Stimulated activated CD8-positive, alpha-beta memory T cell treated with anti-CD3 and anti-CD28 coated beads, Interleukin-4, amount 100 ng/mL, for 24 hours (primary cell): ENCODE measurements at places on chromosomes 16 and 17.

- DNase-seq: no peak
Measured at GRCh38 chr17:1658100-1658499, 8.4 kb upstream of the RILP start.

DNA sequence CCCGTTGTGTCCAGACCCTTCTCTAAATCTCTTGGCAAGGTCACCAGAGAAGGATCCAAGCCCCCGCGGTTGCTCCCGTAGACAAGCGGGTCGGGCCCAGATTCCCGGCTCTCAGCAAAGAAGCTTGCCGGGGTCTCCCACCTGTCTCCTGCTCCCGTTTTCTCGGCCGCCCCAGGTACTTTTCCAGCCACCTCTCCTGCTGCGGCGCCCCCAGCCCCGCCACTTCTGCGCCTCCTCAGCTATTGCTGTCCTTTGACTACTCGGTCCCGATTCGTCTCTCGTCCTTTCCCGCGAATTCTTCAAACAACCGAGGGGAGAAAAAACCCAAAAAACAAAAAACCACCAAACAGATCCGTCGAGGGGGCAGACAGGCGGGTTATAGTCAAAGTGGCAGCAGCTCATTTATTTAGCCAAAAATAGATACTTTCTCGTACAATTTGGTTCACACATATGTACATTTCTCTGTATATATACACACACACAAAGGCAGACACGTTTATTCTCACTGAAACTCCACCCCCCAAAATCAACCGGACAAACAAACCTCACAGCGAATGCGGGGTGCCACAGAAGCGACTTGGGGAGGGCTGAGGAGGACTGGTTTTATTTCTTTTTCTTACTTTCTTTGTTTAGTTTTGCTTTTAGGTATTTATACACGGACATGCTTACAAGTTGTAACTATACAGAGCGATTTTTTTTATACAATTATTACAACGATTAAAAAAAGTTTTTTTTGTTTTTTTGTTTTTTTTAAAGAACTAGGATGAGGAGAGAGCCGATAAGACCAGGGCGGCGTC lies 3.5 kb downstream of the IRX3 start:
- no peak for DNase-seq

GRCh38 chr16:9351440-9351839 lies 260.0 kb downstream of the HAPSTR1 start:
- DNase-seq: no peak

GRCh38 chr17:29667969-29668368 lies 45.3 kb upstream of the CORO6 start:
- DNase-seq: no peak

DNA sequence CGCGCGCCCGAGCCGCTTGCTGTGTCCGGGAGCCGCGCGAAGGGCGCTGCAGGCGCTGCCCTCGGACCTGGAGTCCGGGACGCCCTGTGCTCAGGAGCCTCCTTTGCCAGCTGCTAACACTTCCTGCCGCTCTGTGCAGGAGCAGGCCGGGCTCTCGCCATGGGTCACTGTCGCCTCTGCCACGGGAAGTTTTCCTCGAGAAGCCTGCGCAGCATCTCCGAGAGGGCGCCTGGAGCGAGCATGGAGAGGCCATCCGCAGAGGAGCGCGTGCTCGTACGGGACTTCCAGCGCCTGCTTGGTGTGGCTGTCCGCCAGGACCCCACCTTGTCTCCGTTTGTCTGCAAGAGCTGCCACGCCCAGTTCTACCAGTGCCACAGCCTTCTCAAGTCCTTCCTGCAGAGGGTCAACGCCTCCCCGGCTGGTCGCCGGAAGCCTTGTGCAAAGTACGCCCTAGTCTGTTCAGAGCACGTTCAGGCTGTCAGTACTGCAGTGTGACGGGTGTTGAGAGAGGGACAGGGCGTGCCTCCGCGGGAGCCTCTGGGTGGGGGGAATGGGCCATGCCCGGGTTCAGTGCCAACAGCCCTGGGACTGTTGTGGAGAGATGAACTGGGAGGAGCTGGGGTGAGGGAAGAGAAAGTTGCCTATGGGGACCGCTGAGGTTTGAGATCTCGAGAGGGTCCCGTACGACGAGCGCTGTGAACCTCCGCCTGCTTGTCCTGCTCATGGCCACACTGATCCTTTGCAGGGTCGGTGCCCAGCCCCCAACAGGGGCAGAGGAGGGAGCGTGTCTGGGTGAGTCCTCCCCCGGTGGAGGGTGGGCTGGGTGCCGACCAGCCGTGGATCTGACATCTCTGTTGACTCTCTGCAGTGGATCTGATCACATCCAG lies 1.3 kb downstream of the ZNF276 start:
- DNase-seq: no peak

DNA sequence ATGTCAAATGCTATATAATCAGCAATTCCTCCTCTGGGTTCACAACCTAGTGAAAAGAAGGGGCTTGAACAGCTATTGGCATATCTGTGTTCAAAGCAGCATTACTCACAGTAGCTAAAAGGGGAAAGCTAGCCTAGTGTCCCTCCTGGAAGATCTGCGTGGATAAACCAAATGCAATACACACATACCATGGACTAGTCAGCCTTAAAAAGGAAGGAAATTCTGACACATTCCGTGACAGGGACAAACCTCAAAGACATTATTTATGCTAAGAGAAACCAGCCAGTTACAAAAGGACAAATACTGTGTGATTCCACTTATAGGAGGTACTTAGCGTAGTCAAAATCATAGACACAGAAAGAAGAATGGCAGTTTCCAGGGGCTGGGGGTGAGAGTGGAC lies 90.1 kb downstream of the XYLT1 start:
- no peak for DNase-seq

DNA sequence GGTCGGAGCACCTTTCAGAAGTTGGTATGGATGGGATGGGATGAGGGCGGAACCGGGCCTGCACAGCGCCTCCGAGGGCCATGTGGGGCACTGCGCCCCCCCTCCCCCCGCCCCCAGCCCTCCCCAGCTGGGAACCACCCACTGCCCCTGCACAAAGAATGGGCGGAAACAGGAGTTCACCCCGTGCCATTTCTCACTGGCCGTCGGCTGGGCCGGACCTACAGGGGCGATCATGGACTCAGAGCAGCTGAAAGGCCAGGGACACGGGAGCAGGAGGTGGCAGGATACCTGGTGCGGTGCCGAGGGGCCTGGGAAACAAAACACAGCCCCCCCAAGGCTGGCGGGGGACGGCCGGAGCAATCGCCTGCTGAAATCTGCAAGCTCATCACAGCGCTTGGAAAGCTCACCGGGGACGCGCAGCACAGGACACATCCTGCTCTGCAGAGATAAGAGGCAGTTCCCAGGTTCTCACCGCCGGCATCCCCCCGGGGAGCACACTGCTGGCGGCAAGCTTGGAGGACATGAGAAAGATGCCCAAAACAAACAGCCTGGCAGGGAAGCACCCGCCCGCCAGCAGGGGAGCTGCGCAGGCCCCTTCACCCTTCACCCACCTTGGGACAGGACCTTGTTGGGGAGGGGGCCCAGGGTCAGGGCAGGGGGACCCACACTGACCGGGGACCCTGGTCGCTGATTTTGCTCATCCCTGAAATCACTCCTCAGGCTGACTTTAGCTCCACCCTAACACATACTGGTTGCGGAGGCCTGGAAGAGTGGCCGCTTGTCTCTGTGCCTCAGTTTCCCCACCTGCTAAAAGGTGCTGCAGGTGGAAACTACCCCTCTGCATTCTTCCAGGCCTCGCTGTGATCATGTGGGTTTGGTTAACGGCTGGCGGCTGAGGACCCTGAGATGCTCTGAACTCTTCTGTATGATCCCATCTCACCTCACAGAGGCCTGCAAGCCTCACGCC lies 263.9 kb downstream of the C16orf95 start:
- no peak for DNase-seq
